CD4-positive, alpha-beta T cell treated with Interleukin-15 for 1 hour (primary cell): ENCODE measurements at places on chromosomes 2 and 18.

GRCh38 chr2:193868833-193869232 lies 1674.1 kb upstream of the TMEFF2 start:
- DNase-seq = no peak

DNA sequence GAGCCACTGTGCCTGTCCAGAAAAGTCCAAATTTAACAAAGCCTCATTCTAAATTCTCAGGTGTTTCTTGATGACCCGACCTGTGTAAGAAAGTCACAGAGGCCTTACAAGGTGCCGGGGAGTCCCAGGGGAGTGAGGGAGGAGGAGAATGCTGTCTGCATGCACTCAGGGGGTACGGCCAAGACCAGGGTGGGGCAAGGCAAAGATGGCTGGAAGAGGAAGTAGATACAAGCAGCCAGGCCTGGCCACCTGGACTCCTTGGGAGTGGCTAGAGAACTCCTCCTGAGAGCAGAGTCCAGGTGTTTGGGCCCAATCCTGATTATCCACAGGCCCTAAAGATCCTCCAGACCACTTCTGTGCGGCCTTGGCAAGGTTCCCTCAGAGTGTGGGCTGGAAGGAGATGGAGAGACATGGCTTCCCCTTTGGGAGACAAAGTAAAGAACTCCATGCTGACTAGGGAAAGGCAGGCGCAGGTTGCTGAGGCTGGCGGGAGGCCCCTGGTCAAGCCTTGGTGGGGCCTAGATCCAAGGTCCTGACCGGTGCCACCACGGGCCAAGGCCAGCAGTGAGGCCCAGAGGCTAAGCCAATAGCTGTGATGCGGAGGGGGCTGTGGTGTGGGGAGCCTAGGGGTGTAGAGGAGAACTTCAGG lies 74.7 kb downstream of the COPS8 start:
- no peak for DNase-seq

- DNase-seq = no peak
Observed at GRCh38 chr2:98295275-98295674, 51.0 kb upstream of the CNGA3 start.

DNA sequence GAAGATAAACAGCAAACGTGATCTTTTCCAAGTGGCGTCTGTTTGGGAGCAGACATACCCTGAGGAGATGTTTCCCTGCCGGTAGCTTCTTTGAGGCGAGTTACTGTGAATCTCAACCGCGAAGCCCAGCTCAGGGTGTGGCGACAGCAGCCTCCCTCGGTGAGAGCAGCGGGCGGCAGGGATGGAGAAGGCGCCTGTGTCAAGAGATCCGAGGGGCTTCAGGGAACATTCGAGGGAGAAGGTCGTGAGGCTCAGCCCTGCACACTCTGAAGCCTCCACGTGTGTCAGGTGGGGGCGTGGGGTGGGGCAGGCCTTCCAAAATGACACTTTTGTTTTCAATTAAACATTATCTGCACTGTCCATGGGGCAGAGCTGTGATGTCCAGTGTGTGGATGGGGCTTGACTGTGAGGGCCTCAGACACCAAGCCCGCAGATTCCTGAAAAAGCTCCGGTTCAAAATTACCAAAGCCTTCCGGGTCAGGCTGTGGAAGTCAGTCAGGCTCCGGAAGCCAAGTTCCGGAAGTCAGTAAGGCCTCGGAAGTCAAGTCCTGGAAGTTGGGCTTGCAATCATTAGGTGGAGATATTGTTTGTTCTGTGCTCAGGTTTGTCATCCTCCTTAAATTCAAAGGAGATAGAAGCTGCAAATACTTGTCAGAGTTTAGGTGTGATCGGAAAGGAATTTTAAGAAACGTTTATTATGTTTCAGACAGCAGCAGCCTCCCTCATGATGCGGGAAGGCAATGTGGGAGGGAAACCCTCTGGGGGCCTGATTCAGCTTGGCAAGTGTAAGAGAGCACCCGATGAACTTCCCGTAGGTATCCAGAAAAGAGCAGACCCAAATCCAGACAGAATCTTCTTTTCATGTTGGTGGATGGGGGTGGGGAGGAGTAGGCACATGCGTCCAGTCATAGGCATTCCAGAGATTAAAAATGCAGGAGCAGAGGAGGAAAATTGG lies 20.7 kb downstream of the SMIM21 start:
- no peak for DNase-seq

- DNase-seq = no peak
Observed at GRCh38 chr2:79715338-79715737, 202.5 kb downstream of the CTNNA2 start.

- peak; percentile 28 for DNase-seq
Observed at GRCh38 chr18:48851599-48851960, 99.2 kb downstream of the SMAD7 start.

GRCh38 chr2:73104933-73105332 lies 7.8 kb downstream of the RAB11FIP5 start:
- no peak for DNase-seq
